ENCODE measurements at places on chromosomes 1 and 21.

- DNase-seq = no peak
Measured at GRCh38 chr1:233389893-233390292, 62.4 kb downstream of the MAP3K21 start.

- no peak for DNase-seq
Measured at GRCh38 chr1:1684031-1684681, 8.4 kb downstream of the SLC35E2B start.

- DNase-seq = no peak
Measured at GRCh38 chr1:166597516-166597915, 241.8 kb upstream of the POGK start.

GRCh38 chr1:180366371-180367068 is 135.9 kb downstream of the ACBD6 start:
- DNase-seq = no peak

DNA sequence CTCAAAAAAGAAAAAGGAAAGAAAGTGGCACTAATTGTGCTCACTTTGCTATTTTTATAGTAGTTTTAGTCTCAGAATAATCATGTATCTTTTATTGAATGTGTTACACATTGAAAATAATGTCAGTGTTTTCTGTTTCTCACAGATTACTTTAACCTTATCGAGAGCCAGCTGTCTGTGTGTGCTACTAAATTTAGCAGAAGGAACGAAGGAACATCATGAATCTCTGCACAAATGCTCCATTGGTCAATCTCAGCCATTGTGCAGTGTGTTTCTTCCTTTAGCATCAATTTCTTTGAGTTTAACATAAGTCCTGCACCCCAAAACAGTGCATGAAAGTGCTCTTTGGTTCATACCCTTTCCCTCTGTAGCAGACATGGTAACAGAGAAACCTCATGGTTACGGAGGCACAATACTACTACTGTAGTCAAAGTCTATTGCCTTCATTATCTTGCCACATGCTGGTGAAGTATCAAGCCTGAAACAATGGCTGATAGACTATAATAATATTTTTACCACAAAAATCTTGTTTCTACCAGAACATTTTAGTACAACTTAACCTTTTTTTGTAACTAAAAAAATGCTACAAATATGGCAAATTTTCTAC is 310.0 kb downstream of the HMCN1 start:
- DNase-seq = no peak

DNA sequence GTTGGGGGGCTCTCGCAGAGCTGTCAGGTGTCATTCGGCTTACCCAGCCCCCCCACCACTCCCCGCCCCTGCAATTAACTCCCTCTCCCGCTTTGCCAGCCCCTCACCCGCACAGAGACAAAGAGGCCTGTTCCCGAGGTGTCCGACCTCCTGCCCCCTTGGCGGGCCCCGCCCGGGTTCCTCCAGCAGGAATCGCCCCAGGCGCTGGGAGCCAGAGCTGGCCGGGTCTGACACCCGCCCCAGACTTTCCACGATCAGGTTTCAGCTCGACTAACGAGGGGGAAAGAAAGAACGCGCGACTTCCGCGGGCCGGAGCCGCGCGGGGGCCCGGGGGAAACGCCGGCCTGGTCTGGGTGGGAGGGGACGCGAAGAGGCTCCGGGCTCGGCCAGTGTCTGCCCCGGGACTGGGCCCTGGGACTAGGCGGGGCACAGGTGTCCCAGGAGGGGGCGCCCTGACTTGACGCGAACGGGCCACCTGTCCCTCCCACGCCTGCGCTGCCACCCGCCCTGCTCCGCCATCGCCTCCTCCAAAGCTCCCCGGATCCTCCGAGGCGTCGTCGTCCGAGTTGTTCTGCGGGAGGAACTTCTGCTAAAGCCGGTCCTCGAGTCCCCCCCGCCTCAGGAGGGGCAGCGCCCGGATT is 36.4 kb upstream of the HHAT start:
- no peak for DNase-seq

- DNase-seq = peak; percentile 64
Measured at GRCh38 chr1:180415985-180416633, 86.3 kb downstream of the ACBD6 start.

DNA sequence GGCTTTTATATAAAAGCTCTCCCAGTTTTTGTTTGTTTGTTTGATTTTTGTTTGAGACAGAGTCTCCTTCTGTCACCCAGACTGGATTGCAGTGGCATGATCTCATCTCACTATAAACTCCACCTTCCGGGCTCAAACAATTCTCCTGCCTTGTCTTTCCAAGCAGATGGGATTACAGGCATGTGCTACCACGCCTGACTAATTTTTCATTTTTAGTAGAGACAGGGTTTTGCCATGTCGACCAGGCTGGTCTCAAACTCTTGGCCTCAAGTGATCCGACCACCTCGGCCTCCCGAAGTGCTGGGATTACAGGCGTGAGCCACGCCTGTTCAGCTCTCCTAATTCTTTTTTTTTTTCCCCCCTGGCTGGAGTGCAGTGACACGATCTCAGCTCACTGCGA is 4.4 kb downstream of the PCAT6 start:
- no peak for DNase-seq

DNA sequence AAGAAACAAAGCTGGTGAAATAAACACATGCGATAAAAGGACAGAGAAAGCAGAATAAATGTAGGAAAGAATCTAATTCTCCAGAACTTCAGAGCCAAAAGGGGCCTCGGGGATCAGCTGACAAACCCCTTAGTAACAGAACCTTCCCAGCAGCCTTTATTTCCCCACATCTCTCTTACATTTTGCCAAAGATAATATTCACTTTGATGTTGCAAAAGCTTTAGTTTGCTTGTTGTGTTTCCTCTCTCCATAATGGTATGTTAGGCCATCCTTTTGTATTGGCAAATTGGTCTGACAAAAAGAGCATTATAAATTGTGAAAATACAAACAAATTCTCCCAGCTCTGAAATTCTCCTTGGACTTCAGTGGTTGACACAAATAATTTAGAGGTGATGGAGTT is 54.9 kb downstream of the OPTC start:
- DNase-seq = no peak

- DNase-seq = no peak
Measured at GRCh38 chr1:171343727-171344472, 29.9 kb downstream of the FMO4 start.

DNA sequence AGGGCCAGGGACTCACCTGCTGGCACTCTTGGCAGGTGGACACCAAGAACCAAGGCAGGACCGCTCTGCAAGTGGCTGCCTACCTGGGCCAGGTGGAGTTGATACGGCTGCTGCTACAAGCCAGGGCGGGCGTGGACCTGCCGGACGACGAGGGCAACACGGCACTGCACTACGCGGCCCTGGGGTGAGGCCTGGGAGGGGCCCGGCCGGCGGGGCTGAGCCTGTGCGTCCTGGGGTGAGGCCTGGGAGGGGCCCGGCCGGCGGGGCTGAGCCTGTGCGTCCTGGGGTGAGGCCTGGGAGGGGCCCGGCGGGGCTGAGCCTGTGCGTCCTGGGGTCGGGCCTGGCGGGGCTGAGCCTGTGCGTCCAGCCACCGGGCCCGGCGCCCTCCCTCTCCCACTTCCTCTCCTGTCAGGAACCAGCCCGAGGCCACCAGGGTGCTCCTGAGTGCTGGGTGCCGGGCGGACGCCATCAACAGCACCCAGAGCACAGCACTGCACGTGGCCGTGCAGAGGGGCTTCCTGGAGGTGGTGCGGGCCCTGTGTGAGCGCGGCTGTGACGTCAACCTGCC is 4.6 kb upstream of the MMP23B start:
- DNase-seq = no peak

DNA sequence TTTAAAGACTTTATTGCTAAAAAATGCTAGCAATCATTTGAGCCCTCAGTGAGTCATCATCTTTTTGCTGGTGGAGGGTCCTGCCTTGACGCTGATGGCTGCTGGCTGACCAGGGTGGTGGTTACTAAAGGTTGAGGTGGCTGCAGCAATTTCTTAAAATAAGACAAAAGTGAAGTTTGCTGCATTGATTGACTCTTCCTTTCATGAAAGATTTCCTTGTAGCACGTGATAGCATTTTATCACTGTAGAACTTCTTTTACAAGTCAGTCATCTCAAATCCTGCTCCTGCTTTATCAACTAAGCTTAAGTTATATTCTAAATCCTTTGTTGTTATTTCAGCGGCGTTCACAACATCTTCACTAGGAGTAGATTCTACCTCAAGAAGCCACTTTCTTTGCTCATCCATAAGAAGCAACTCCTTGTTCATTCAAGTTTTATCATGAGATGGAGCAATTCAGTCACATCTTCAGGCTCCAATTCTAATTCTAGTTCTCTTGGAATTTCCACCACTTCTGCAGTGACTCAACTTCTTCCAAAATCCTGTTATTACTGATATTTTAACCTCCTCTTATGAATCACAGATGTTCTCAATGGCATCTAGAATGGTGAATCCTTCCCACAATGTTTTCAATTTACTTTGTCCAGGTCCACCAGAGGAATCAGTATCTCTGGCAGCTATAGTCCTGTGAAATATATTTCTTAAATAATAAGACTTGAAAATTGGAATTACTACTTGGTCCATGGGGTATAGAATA is 17.6 kb upstream of the RGS1 start:
- DNase-seq = no peak

DNA sequence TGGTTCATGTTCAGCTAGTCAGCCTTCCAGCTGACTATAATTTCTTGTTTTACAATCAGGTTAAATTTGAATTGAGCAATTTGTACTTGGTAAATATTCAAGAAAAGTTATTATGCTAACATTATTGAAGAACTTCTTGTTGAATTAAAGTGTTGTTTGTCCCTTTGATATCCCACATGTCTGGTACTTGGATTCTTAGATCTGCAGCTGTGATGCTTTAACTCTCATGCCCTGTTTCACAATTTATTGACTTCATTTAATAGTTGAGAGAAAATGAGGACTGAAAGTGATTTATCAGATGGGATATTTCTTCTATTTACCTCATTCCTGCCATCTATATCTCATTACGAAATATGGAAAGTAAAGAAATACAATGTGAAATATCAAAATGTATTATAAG is 92.8 kb downstream of the FASLG start:
- no peak for DNase-seq

GRCh38 chr1:60942896-60943638 is 139.3 kb upstream of the NFIA start:
- DNase-seq = no peak

DNA sequence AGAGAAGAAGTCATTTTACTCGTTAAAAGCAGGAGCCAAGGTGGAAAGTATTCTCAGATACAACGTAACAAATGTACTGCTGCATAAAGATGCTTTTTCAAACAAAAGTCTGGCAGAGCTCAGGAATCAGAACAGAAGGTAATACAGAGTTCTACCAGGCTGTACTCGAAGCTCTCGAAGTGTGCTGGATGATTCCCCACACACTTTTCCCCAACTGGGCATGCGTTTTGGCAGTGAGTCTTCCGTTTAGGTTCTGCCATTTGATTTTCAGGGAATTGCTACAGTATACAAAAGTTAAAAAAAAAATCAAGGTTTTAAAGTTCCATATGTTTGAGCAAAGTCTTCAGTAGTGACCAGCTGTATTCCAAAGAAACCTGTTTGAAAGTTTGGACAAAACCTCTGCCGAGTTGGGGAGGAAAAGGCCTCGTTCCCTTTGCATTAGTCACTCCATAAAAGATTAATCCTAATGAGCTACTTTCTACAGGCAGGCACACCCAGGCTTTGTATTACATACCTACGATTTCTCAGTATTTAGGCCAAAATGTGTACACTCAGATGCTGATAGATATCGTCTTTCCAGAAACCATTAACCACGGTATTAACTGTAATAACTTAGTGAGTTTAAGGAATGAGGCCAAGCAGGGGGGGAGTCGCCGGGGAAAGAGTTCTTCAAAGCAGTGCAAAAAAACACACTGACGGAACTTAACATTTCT is 477.1 kb downstream of the LMO4 start:
- DNase-seq = no peak
